Heart left ventricle (tissue), 16 donors: ENCODE measurements at places on chromosomes 4 and X. TPM values are rescaled to one million over a fixed set of nuclear protein-coding genes. Genes with fewer than 3 reads are reported as not detected.

Gene PHEX
- total RNA-seq, result 0.53 TPM

Gene ASB12
- 3.0 TPM for total RNA-seq

Gene PPP2R3B
- 98.3 TPM for total RNA-seq

Gene EREG
- 1.1 TPM for total RNA-seq

Gene OTC
- not detected for total RNA-seq
